HS-5 (cell line): ENCODE measurements at places on chromosomes 11 and 22.
A peak's percentile ranks its signal among the peaks of the same experiment; 100 is the strongest.

DNA sequence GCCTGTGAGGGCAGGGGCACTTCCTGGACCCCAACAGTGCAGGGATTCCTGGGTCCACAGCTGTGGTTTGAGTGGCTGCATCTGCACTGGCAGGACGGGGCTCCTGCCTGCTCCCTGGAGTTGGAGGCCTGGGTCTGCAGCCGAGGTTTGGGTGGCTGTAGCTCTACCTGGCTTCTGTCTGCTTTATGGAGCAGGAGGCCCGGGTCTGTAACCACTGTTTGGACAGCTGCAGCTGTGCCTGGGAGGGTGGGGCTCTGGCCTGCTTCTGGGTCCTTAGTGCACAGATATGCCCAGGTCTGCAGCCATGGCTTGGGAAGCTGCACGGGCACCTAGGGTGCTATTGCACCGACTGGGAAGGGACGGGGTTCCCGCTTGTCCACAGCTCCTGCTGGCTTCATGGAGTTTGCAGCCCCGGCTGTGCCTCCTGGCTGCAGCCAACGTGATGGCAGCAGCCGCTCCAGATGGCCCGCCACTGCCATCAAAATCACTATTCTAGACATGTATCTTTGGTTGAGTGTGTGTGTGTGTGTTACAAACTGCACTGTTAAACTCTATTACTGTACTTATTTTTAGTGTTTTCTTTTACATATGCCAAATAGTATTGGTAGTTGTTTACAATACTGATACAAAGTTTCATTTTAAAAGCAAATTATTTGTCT, 412.3 kb upstream of the KIRREL3 start:
- DNase-seq: no peak

- DNase-seq: no peak
Observed at GRCh38 chr11:11533751-11534150, 88.1 kb downstream of the GALNT18 start.

DNA sequence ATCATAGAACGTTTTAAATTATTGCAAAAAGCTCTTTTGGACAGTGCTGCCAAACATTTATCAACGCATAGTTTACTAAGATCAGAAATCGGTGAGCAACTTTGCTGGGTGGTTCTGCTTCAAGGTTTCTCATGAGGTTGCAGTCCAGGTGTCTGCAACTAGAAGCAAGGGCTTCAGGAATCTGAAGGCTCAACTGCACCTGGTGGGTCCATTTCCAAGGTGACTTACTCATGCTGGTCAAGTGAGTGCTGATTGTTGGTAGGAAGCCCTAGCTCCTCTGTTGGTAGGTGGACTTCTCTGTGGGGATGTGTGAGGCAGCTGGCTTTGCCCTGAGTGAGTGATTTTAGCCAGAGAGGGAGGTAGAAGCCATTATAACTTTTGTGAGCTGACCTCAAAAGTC, 22.5 kb downstream of the ARHGEF12 start:
- DNase-seq: no peak

GRCh38 chr11:76658651-76659650, 11.6 kb downstream of the LRRC32 start:
- DNase-seq: no peak

GRCh38 chr11:59218893-59219292, 6.2 kb upstream of the MPEG1 start:
- DNase-seq: no peak

DNA sequence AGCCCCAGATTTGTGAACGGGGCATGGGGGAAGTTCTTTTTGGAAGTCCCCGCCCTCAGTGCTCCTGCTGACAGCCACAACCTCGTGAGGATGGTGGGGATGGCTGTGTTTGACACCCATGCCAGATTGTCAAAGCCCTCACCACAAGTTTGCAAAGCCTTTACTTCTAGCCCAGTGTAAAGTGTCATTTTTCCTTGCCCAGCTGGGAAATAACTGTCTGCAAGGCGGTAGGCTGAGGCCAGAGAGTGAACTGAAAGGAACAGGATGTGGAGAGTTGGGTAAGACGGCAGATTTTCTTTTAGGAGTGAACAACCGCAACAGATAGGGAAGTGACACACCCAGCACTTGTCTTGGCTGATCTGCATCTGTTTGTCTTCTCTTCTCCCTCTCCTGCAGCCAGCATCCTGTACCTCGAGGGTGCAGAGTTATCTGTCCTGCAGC, 13.6 kb downstream of the IL17RA start:
- DNase-seq: no peak

DNA sequence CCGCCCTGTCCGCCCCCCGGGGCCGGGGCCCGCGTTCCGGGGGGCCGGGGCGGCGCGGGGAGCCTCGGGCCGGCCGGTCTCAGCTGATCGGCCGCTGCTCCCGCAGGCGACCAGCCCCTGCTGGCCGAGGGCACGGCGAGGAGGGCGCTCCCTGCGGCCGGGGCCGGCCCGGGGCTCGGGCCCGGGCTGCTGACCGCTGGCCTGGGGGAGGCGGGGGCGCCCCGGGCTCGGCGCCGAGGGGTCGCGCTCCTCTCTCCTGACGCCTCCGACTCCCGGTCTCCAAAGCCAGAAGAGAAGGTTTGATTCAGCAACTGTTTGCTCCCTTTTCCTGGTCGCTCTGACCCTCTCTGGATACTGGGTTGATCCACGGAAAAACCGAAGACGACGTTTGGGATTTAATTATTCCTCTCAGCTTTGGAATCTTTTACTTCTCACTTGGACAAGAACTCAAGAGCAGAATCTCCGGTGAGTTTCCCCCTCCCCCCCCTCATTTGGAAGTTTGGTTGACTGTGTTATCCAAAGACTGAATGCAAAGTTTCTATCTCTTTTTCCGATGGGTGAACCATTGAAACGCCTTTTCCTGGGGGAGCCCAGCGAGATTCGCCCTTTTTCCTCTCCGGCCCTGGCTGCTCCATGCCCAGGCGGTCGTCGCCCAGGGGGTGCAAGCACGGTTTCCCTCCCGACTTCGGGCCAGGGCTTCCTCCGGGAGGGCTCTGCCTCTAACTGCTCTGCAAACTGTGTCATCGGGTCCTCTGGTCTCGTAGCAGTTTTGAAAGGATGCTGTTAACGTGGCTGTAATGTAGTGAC, 725 bp downstream of the KDM2A start:
- no peak for DNase-seq

- DNase-seq: no peak
Observed at GRCh38 chr11:10541561-10541930, 559 bp upstream of the RNF141 start.

GRCh38 chr11:13896175-13896980, 66.1 kb upstream of the SPON1 start:
- DNase-seq: no peak

DNA sequence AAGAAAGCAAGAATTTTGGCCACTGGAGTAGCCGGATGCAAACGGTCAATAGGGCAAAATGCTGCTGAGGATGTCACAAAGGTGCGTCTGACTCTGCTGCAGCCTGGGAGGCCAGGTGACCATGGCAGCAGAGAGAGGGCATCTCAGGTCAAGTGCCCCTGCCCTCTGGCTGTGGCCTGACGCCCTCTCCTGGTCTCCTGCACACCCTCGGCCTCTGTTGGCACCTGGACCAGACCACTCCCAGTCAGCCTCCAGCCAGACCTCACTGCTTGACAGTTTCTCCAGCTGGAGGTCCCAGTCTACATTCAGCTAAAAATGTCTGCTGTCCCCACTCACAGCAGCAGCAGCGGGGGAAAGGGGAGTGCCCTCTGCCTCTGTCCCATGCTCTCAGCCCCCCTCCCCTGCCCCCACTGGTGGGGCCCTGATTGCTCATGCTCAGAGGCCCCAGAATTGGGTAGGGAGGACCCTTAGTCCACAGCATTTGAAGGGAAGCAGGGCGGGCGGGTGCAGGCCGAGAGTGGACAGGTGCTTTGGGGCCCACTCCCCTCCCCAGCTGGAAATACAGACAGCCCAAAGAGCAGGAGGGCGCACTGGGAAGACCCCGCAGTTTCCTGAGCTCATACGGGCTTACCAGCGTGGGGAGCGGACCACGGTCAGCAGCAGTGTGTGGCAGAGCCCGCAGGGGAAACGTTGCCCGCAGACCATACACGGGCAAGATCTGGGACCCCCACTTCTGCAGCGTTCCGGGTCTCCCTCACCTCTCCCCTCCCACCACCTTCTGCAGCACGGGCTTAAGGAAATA, 1.6 kb upstream of the BRSK2 start:
- no peak for DNase-seq

DNA sequence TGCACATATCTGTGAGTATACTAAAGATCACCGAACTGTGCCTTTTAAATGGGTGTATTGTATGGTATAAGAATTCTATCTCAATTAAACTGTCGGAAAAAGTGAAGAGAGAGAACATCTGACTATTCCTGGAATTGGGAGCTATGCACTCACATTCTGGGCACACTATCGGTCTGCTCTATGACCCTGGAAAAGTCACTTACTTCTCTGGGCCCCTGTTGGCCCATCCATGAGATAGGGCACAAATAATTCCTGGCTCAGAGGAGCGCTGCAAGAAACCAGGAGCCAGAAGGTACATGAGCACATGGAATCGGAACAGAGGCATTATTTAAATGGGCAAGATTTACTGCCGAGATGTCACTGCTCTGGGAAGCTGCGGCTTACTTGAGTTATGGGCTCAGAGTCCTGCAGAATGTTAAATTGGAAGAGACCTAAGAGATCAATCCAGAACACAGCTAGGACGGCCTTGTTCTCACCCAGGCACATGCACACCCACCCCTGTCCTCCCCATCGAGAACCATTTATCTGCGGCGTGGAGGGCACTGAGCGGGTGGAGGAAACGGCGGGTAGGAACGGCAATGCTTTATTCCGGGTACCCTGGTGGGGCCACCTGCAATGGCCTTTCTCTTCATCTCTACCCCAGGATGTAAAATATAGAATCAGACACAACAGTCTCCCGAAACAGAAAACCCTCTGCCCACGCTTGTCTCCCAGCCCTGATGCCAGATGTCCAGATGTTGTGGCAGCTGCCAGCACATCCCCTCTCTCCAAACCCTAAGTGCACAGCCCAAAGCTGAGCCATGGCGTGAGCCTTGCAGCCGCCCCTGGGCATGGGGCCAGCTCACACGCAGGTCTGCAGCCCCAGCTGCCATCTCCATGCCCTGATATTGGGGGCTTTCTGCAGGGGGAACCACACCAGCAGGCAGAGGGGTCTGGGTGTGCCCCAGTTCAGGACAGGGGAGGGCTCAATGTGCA, 142.4 kb downstream of the DSCAML1 start:
- DNase-seq: no peak

- DNase-seq: no peak
Observed at GRCh38 chr22:23268877-23269276, 88.6 kb downstream of the BCR start.

- no peak for DNase-seq
Observed at GRCh38 chr11:74847395-74847794, 98.7 kb downstream of the RNF169 start.

DNA sequence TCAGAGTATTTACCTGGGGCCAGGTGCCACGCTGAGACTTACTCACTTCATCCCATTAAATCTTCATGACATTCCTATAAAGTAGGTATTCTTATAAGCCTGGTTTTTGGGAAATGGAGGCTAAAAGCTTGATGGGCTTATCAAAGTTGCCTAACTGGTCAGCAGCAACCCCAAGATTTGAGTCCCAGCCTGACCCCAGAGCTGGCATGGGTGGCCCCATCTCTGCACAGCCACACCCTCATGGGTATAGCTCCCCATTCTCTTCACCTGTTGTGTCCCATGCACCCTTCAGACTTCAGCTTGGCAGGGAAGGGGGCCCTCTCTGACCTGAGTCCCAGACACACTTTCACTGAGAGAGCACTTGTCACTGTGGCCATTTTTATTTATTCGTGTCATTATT, 37.4 kb upstream of the TP53I11 start:
- no peak for DNase-seq

- DNase-seq: no peak
Observed at GRCh38 chr11:117303646-117304315, 12.3 kb downstream of the BACE1 start.

DNA sequence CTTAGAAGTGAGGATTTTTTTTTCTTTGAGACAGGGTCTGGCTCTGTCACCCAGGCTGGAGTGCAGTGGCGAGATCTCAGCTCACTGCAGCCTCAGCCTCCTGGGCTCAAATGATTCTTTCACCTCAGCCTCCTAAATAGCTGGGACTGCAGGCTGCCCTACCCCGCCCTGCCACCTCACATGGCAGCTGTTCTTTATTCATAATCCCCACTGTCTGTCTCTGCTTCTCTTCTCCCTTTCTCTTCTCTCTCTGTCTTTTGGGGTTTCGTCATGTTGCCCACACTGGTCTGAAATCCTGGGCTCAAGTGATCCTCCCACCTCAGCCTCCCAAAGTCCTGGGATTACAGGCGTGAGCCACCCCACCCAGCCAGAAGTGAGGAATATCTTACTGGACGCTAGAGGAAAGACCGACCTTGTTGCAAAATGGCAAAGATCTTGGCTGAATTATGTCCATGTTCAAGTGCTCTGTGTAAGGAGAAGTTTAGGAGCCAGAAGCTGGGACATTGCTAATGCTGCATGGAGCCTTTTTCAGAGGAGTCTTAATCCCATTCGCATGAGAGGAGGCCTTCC, 21.9 kb downstream of the KRTAP5-5 start:
- DNase-seq: no peak

GRCh38 chr11:101458161-101458560, 125.6 kb downstream of the TRPC6 start:
- DNase-seq: peak; percentile 80

DNA sequence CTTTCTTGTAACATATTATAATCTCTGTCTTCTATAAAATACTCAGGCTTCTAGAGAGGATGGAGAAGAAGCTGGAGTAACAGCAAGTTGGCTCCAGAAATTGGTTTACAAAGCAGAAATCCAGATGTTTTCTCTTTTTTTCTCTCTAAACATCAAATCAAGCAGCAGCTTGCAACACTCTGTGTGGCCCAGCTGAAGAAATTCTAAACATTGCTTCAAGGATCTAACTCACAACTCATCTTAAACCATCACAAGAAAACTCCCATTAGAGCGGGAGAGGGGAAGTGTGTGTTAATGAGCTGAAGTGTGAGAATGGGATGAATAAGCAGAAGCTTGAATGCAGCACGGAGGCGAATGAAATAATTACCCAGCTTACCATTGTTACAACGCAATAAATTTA, 146.5 kb downstream of the OPCML start:
- DNase-seq: no peak

- no peak for DNase-seq
Observed at GRCh38 chr22:40302149-40302548, 44.2 kb upstream of the ADSL start.

GRCh38 chr11:23856654-23857053, 640.2 kb upstream of the LUZP2 start:
- peak; percentile 28 for DNase-seq

- DNase-seq: no peak
Observed at GRCh38 chr11:80783561-80783960, 1342.7 kb upstream of the TENM4 start.

DNA sequence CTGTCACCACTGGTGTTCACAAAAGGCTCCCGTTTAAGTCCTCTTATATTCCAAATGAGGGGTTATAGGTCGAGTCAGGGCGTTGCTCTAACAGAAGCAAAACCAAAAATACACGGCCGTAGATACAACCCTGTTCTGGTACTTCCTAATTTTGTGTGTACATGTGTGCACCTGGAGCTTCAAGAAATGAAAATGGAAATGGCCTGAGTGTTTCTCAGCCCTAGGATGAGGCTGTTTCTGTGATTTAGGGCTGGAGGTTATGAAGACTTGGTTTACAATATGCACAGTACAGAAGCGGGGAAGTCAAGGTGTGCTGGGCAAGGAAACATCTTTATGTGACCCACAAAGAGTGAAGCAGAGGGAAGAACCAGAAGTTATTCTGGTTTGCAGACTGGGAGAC, 110.4 kb upstream of the OR4B1 start:
- no peak for DNase-seq

GRCh38 chr22:39765661-39766060, 127.9 kb downstream of the ENTHD1 start:
- DNase-seq: no peak

GRCh38 chr22:33401291-33401690, 343.1 kb upstream of the SYN3 start:
- DNase-seq: no peak

GRCh38 chr22:50705219-50705691, 32.6 kb downstream of the SHANK3 start:
- no peak for DNase-seq
